ENCODE measurements at places on chromosomes 5 and 9.

DNA sequence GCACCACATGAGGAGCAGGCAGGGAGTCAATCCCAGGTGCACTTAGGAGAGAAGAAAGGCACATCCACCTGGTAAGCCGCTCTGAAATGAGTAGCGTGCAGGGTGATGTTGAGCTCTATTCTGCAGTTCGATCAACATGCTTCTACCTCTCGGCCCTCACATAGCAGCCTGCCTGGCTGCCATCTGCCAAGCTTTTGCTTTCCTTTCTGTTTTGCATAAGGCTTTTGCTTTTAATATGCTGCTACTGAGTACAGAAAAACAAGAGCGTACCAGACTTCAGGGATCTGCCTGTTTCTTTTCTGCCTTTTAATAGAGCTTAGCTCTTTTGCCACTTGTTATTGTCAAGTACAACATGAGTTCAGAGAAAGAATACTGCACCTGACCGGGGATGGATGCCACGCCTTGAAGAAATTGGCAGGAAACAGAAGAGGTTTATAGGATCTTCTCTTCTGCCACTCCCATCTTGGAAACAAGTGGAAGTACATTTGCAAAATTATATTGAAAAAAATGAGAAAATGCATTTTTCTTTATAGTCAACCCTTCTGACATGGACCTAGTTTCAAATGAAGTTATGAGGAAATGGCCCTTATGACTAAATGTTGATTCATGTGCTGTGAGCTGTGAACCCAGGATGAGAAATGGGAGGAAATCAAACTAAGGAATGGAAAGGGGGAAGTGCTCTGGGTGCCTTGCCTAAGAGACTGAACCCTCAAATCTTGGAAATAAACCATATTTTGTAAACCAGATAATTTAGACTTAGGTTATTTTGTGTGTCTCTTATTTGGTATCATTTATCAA is 4.0 kb upstream of the FCHO2 start:
- no peak for DNase-seq

GRCh38 chr9:109990541-109990940 is 210.5 kb downstream of the PALM2AKAP2 start:
- no peak for DNase-seq

DNA sequence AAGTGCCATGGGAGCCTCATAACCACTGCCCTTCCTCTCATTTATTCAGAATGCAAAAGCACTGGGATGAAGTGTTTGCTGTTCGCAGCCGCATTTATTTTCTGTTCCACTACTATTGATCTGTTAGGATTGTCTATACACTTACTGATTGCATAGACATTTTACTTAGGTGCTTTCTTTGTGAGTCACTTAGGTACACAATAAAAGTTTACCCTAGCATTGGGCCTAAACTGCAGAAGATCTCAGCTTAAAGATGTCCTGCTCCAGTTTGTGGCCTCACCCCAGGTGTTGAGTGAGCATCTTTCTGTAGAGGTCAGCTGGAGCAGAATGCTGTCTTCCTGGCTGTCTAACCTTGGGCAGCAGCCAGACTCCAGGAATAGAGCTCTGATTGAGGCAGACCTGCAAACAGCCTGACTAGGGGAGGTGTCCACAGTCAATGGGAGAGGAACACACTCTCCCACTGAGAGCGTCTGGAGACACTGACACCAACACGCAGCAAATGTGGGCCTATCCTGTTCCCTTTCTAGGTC is 54.0 kb downstream of the GPR21 start:
- DNase-seq: no peak

- no peak for DNase-seq
These were observed 144.3 kb upstream of the PIK3R1 start for GRCh38 chr5:68071282-68071632.

- DNase-seq: no peak
These were observed 718 bp upstream of the DENND4C start for GRCh38 chr9:19229595-19230354.

- DNase-seq: no peak
These were observed 197.1 kb downstream of the CAVIN4 start for GRCh38 chr9:100774962-100775361.

- DNase-seq: no peak
These were observed 15.8 kb downstream of the ZDHHC21 start for GRCh38 chr9:14677396-14677795.

DNA sequence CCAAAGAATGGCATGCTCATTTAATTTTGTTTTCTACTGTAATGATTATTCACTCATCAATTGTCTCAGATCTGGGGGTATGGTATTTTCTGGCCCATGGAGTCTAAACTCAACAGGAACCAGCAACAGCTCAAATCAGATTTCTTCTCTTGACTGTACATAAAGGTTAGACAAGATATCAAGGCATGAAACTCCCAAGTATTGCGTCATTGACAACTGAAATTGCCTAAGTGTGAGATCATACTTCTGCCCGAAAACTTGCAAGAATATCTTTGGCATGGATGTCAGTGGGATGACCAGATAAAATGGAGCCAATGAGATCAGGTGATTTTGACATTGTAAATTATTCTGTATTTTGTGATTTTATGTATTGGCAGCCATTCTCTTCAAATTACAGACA is 141.7 kb upstream of the STK32A start:
- DNase-seq: no peak

DNA sequence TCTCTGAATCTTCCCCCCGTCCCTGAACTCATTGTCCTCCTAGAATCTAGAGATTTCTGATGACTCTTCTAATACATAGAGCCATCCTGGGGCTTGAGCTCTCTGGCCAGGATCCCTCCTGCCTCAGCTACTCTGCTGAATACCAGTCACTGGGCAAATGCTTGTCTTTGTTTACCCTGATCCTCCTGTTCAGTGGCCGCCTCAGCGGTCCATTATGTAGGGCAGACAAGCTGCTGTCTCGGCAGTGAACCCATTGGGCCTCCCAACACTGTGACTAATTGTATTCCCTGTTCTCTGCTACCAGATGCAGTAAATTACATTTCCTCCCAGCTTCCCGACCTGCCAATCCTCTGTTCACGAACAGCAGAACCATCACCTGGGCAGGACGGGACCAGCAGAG is 151.6 kb downstream of the PALM2AKAP2 start:
- no peak for DNase-seq

GRCh38 chr9:97176206-97176605 is 131.3 kb upstream of the CCDC180 start:
- no peak for DNase-seq

DNA sequence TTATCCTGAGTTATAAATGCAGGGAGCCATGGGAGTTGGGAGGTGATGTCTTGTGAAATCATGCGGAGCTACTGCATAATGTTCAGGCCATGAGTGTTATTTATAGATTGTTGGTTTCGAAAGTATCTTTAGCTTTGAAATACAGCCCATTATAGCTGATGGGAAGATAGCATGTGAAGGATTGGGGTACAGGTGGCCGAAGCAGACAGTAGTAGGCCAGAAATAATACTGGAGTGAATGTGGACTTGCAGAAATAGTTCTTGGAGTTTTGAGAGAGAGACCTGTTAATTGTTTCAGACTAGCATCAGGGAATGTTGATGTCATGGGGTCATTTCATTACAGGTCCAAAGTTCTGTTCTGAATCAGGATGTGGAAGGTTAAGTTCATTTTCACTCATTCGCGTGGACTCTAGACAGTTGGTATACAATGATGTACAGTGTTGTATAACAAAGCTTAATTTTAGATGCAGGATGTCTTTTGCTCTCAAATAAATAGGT is 3.8 kb downstream of the ATP6V1G1 start:
- no peak for DNase-seq

DNA sequence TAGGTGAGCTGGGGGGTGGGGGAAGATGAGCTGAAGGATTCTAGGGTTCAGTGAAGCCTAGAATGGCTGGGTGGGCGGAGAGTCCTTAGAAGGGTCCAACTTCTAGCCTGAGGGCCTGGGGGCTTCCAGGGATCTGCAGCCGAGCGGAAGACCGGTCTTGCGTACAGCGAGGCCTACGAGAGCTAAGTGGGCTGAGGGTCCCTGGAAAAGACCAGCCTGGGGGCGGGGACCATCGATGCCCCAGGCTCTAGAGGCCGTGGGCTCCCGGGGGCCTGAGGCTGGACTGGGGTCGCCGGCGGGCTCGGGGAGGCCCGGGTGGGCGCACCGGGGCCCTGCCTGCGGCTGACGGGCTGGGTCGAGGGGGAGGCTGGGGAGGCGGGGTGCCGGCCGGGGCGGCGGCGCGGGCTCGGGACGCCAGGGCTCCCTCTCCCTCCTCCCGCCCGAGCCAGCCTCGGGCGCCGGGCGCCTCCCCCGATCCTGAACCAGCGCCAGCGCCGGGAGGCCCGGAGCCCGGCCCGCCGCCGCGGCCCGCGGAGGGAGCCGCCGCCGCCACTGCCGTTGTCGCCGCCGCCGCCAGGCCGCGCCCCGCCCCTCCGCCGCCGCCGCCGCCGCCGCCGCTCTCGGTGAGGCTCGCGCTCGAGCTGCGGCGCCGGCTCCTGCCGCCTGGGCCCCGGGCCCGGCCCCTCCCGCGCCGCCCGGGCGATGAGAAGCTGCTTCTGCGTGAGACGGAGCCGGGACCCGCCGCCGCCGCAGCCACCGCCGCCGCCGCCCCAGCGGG is at the start of gene MVB12B:
Gene MVB12B (plus strand): TSS at position 602 of the 778 bp plus-strand sequence. CDS start 101 bp downstream, at position 703.
- DNase-seq: no peak

- peak; percentile 66 for DNase-seq
These were observed 37.6 kb downstream of the ANKRD33B start for GRCh38 chr5:10601246-10602030.

- no peak for DNase-seq
These were observed 102.2 kb downstream of the PLPP1 start for GRCh38 chr5:55432549-55432948.

DNA sequence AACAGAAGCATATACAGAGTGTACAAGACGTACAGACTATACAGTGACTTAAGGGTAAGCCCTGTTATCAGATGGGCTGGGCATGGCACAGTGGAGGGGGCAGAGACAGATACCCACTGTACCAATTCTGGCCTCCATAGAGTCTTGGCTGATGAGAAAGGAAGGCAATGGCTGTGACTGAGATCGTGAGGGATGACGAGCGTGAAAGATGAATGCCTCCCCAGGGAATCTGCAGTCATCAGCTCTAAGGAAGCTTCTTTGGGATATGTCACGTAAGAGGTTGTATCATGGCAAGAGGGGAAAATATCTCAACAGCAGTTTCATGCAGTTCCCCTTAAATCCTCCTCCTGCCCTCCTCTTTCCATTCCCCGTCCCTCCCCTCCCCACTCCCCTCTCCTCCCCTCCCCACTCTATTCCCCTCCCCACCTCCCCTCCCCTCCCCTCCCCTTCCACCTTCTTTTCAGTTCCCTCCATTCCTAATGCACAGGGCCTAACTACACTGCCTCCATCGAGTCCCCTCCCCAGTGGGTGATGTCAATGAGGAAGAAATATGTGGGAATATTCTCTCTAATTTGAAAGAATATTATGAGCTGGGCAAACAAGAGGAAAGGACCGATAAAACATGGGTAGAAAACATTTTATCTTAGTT is 226.4 kb upstream of the DAP start:
- no peak for DNase-seq

- no peak for DNase-seq
These were observed 107.7 kb downstream of the SEMA6A start for GRCh38 chr5:116466727-116467464.

DNA sequence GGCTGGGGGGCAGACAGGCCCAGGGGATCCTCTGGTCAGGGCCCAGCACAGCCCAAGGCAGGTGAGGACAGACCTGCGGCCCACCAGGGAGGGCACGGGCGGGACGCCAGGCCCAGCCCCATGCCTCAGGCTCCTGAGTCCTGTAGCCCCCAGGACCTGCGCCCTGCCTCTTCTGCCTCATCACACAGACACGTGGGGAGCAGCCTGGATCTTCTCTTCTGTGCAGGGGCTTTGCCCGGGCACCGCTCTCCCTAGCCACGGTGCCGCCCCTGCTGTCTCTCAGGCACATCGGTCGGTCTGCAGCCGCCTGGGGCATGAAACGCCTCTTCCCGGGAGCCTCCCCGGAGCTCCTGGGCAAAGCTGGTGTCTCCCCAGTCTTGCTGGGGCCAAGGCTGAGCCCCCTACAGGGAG is 40.2 kb upstream of the EGFL7 start:
- DNase-seq: no peak

- DNase-seq: no peak
These were observed 18.2 kb downstream of the TENT2 start for GRCh38 chr5:79630444-79630843.

- no peak for DNase-seq
These were observed 37.5 kb upstream of the CPEB4 start for GRCh38 chr5:173850659-173851058.

GRCh38 chr5:166285361-166285760 is 2006.1 kb upstream of the WWC1 start:
- no peak for DNase-seq
